Psoas muscle (tissue), 8 donors: ENCODE measurements at places on chromosomes 5 and 9. TPM values are rescaled to one million over a fixed set of nuclear protein-coding genes. Genes with fewer than 3 reads are reported as not detected.
A peak's percentile ranks its signal among the peaks of the same experiment; 100 is the strongest.

DNA sequence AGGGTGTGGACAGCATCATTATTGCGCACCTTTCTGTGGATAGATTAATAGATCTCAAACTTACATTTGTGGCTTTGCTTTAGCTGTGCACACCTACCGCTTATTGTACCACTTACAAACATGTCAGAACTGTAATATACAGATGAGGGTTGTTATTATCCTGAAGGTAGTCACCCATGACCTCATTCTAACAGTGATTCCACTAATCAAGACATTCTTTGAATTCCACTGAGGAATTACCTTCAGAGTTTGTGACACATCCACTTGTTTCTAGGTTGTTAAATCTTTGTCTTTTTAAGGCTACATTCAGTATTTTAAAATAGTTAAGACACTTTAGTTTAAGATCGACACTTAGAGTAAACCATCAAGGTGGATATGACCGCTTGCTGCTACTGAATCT is 7.8 kb downstream of the KCNV2 start:
- peaks cover 22% of the 10 kb centered on the region for H3K4me1 ChIP-seq
- no peak overlapping the region for H3K4me3 ChIP-seq
- H3K27me3 ChIP-seq: no peaks in the 10 kb centered on the region
- H3K36me3 ChIP-seq: no peaks in the 10 kb centered on the region

- no peak overlapping the region for H3K4me3 ChIP-seq
- DNase-seq: no peak
- no peaks in the 10 kb centered on the region for H3K36me3 ChIP-seq
These were observed 66.2 kb downstream of the MPDZ start for GRCh38 chr9:13213337-13213736.

GRCh38 chr5:125267636-125268248 is 521.3 kb upstream of the ZNF608 start:
- no peaks in the 10 kb centered on the region for H3K27me3 ChIP-seq
- no peak for DNase-seq
- no peaks in the 10 kb centered on the region for H3K4me1 ChIP-seq
- no peak overlapping the region for H3K4me3 ChIP-seq

- no peak for DNase-seq
- no peaks in the 10 kb centered on the region for H3K36me3 ChIP-seq
- H3K27ac ChIP-seq: no peak overlapping the region
- no peak overlapping the region for H3K4me3 ChIP-seq
These were observed 479.5 kb downstream of the SEMA5A start for GRCh38 chr5:9066349-9066748.

DNA sequence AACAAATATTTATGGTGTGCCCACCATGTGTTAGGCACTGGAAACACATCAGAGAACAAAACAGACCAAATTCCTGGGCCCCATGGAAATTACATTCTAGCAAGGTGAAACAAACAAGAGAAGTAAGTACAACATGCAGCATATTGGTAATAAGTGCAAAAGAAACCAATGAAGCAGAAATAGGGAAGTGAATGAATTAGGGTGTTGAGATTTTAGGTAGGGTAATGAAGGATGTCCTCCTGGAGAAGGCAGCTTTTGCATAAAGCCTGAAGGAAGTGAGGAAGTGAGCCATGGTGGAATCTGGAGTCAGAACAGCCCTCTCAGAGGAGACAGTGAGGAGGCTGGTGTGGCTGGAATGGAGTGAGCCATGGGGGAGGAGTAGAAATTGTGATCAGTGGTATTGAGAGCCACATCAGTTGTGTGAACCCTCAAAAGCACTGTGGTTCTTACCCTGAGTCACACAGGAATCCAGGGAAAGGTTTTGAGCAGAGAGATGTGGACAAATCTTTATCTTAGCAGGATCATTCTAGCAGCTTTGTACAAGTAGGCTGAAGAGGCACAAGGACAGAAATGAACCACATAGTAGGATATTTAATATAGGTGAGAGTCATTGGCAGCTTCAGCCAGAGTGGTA is 52.7 kb upstream of the ARL15 start:
- no peaks in the 10 kb centered on the region for H3K27me3 ChIP-seq
- no peaks in the 10 kb centered on the region for H3K4me1 ChIP-seq
- H3K36me3 ChIP-seq: no peaks in the 10 kb centered on the region
- H3K4me3 ChIP-seq: no peak overlapping the region
- DNase-seq: no peak

DNA sequence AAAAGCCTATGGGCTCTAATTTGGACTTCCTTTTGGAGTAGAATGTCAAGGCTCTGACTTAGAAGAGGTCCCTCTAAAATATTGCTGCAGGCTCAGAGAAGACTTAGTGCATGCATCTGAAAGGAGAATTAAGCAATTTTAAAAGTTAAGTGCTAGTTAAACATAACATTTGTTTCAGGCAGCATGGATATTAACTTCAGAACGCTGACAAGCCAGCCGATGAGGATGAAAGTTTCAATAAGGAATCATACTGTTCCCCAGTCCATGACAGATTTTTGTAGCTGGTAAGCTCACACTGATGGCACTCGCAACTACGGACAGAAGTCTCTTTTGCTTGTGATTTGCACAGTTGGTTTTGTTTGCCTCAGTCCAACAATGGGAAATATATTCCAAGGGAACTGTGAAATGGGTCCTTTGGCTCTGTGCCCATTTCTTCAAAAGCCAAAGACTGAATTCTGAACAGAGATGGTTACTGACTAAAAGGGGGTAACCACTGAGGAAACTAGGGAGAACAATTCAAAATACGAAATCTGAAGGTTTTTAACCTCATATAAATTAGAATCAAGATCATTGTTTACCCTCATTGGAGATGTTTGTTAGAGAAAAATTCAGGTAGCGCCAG is 47.6 kb downstream of the DCP2 start:
- peaks cover 3% of the 10 kb centered on the region for H3K4me1 ChIP-seq
- H3K36me3 ChIP-seq: peaks cover 6% of the 10 kb centered on the region
- H3K27ac ChIP-seq: no peak overlapping the region
- no peak overlapping the region for H3K4me3 ChIP-seq
- no peak for DNase-seq

- DNase-seq: peak; percentile 49
- H3K36me3 ChIP-seq: no peaks in the 10 kb centered on the region
- H3K4me1 ChIP-seq: no peaks in the 10 kb centered on the region
- H3K27ac ChIP-seq: no peak within 1 kb of the TSS
These were observed at the start of gene SV2C for GRCh38 chr5:76082772-76083554. Gene SV2C, plus strand, starts transcription at chr5:76083383. Its CDS starts 48,368 bp downstream, at chr5:76131751.

PDLIM4 gene
- total RNA-seq: 5.7 TPM

HACD4 gene
- total RNA-seq: 0.52 TPM
